ENCODE measurements at places on chromosomes 6 and 20.

GRCh38 chr6:16832043-16832567, 70.8 kb upstream of the ATXN1 start:
- DNase-seq: no peak

DNA sequence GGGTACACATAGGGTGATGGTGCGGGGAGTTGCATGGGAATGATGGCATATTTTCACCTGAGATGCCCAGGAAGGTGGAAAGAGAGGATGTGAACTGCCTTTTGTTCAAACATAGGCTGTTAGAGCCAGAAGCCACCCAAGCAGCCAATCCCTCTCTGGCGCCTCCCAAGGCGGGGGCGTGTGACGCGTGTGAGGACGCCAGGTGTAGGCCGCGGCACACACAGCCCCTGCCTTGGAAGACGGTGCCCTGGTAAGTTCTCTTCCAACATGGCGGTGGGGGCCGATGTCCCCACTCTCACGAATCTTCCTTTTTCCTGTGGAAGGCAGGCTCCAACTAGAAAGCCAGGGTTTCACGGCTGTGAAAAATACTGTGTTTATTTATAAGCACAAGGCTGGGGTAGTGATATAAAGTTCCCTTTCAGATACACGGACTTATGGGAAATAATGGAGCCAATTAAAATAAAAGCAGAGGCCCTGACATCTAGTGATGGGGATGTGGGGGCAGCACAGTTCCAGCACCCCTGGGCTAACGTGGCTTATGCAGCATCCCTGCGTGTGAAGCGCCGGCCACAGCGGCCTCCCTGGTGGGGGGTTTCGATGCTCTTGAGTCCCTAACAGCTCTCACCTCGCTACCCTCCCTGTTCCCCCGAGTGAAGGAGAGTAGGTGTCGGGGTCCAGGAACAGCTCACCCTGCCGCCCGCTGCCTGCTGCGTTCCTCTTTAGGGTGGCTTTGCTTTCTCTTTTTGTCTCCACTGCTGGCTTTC, 28.3 kb downstream of the CDH4 start:
- DNase-seq: no peak

DNA sequence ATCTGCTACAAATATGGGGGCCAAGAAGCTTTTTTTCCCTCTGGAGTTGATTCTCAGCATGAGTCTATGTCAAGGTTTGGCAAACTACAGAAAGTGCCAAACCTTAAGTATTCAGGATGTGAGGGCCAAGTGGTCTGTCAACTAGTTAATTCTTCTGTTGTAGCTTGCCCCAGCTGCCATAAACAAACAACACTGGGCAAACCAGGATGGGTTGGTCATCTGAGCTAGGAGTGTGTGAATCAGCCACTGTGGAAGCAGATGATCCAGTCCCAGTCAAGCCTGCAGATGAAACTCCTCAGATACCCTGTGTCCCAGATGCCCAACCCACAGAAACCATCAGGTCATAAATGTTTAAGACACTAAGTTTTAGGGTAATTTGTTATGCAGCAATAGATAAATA, 103.0 kb upstream of the MOCS1 start:
- DNase-seq: no peak

GRCh38 chr20:23856736-23857135, 22.8 kb downstream of the CST5 start:
- no peak for DNase-seq

DNA sequence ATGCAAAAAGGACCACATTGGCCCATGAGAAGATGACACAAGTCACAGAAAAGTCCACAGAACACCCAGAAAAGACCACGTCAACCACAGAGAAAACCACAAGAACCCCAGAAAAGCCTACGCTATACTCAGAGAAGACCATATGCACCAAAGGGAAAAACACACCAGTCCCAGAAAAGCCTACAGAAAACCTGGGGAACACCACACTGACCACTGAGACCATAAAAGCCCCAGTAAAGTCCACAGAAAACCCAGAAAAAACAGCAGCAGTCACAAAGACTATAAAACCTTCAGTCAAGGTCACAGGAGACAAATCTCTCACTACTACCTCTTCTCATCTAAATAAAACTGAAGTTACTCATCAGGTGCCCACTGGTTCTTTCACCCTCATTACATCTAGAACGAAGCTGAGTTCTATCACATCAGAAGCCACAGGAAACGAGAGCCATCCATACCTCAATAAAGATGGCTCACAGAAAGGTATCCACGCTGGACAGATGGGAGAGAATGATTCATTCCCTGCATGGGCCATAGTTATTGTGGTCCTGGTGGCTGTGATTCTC, 11.2 kb downstream of the MUCL3 start:
- DNase-seq: no peak
